Mammary epithelial cell (primary cell): ENCODE measurements at places on chromosomes 11 and 22. TPM values are rescaled to one million over a fixed set of nuclear protein-coding genes. Genes with fewer than 3 reads are reported as not detected.

DNA sequence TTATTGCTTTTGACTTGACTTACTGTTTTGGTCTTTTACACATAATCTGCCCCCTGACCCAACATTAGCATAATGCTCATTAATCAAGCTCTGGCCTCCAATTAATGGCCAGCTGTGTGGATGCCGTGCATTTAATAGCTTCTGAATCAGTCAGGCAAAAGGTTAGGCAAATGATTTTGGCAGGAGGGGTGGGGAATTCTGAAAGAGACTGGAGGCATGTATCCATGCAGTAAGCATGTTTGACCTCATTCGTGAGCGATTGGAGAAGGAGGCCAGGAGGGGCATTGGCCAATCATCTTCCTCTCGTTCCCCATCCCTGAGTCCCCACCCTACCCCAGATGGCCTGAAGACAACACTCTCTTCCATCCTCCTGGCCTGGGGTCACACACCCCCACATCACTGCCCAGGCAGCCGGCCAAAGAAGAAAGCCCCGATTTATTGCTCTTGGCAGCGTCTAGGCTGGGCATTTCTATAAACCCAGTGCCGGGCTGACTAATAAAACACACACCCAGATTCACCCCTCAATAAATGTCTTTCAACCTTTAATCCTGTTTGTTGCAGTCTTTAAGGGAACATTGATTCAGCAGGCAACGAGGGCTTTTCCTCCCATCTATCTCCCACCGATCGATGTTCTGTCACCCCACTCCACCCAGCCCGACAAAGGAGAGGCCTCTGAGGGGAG lies 150.0 kb downstream of the OPCML start:
- DNase-seq = peak; percentile 26

- no peak for DNase-seq
These were observed 20.0 kb downstream of the GUCY1A2 start for GRCh38 chr11:106998116-106998915.

GRCh38 chr11:25094085-25094802 lies 597.4 kb downstream of the LUZP2 start:
- DNase-seq = no peak

DNA sequence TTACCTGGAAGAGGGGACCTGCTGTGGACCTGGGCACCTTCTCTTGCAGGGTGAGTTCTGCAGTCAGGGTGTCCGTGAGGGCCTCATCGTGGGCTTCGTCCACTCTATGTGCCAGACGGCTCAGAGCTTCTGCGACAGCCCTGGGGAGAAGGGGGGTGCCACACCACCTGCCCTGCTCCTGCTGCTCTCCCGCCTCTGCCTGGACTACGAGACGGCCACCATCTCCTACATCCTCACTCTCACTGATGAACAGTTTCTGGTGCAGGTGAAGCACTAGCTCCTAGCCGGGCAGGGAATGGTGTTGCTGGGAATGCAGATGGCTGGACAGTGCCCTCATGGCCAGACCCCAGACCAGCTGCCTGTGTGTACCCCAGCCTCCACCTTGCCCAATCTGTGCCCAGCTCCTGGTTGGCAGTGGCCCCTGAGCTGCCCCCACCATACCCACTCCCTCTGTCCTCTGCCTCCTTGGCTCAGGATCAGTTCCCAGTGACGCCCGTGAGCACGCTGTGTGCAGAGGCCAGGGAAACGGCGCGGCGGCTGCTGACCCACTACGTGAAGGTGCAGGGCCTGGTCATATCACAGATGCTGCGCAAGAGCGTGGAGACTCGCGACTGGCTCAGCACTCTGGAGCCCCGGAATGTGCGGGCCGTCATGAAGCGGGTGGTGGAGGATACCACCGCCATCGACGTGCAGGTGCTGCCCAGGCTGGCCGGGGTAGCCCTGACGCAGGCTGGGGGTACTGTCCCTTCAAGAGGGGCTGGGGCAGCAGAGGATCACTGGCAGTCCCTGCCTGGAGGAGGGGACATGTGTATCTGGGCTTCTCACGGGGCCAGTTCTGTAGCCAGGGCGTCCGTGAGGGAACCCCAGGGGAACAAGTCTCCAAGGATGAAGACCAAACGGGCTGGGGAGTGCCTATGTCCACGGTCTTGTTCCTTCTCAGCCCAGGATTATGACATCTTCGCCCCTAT lies 2.2 kb upstream of the TM7SF2 start:
- no peak for DNase-seq

- DNase-seq = peak; percentile 60
These were observed 36.6 kb downstream of the SLC25A17 start for GRCh38 chr22:40782521-40782920.

DNA sequence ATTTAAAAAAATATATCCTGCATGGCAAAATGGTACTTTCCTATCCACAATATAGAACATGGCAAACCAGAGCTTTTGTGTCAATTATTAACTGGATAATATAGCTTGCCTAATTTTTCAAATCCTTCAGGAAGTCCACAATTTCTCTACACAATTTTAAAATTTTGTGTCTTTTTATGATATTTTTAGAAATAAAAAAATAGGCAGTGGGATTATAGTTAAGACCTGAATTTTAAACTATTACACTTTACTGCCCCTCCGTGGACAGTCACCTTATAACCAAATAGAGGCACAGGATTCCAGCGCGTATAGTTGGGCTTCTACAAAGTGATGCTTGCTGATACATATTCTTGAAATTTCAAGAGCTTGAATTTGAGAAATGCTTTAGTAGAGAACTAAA lies 2.1 kb upstream of the DMC1 start:
- peak; percentile 32 for DNase-seq

GRCh38 chr11:32829680-32830412 lies at the start of gene PRRG4:
TSS of gene PRRG4 (plus strand) at chr11:32829927. CDS start at chr11:32830530, 603 bp downstream.
- peak; percentile 90 for DNase-seq

- no peak for DNase-seq
These were observed 53.2 kb downstream of the ALX4 start for GRCh38 chr11:44256673-44257291.

GRCh38 chr11:5700421-5701054 lies 10.9 kb downstream of the TRIM22 start:
- no peak for DNase-seq

DNA sequence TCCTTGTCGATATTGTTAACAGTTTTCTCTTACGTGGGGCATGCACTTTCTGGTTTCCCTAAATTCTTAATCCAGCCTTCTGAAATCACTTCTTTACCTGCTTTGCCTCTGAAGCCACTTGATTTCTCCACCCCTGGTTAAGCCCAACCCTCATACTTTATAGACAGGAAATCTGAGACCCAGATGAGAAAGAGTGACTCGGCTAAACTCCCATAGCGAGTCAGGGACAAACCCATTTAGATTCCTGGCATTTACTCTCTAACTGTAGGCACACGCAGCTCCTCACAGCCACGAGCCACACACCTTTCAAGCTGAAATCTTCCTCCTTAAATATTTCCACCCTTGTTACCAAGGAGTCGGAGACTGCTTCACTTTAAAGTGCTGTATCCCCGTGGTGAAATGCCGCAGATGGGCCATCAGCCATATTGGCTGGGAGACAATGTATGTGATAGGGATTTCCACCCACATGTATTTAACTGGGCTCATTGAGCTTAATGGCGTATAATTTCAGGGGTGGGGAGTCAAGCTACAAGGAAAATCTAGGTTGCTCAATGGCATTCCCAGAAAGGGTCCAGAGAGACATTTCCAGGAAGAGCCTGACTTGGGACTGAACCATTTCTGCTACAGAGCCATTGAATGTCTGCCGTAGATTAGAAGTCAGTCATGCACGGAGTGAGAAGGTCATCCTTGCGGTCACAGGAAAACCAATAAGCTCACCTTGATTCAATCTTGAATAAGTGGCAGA lies 49.9 kb upstream of the GRK3 start:
- DNase-seq = peak; percentile 42

DNA sequence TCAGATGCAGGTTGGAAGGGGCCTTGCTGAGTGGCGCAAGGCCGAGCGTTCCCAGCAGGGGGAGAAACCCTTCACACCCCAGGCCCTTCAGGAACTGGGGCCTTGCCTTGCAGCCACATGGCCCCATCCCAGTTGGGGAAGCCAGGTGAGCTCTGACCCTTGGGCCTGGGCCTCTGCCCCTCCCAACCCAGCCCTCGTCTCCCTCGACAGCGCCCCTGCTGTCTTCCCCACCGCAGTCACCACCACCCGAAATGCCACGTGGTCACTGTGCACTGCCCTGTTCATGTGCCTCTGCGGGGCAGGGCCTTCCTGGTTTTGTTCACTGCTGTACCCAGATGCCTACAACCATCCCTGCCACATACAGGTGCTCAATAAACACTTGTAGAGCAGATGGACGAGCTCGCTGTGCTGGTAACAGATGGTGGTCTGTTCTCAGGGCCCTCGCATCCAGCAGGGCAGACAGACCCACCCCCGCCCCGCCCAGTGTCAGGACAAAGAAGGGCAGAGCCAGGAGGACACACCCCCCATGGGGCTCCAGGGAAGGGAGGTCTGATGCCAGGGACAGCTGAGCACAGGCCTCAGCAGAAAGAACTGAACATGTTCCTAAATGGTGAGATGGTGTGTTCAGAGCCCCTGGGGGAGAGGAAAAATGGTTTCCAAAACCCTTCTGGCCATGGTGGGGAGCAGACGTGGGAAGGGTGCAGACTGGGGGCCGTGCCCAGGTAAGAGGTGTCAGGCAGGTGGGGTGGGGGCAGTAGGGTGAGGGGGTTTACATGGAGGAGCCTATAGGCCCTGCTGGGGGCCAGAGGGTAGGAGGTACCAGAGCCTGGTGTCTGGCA lies 3.7 kb downstream of the POLR2L start:
- DNase-seq = peak; percentile 19

DNA sequence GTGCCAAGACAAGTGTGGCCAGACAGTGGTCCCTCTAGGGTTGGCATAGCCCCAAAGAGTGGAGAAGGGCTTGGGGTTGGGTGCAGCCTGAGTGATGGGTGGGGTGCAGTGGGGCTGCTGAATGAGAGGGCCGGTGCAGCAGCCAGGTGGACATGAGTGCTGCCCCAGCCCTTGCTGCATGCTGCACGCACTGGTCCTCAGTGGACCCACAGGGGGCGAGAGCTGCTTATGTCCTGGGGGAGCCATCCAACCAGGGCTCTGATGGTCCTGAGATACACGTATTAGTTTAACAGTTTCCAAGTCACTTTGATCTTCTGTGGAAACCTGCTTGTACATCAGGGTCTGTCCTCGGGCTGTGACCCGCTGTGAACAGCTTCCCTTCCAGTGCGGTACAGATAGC lies 23.9 kb upstream of the ACR start:
- no peak for DNase-seq

DNA sequence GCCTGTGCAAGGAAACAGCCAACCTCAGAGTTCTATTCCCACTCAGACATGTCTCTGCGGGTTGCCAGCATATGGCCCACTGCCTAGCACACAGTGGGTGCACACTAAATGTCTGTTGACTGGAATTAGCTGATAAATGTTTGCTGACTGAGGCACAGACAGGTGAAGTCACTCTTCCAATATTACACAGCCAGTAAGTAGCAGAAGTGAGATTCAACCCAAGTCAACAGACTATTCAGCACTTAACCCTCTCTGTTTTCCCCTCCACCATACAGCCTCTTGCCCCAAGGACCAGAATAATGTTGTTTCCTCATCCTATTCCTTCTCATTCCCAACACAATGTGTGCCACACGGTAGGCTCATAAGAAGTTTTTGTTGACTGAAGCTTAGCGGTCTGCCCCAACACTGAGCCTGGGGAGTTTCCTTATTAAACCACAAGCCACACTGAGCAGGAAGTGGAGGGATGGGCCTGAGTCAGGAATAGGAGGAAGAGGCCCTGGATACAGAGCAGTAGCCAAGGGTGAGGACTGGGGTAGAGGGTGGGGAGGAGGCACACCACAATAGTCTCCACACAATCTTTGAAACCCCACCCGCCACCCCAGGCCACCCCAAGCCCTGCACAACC lies 15.7 kb upstream of the IL10RA start:
- DNase-seq = peak; percentile 71

DNA sequence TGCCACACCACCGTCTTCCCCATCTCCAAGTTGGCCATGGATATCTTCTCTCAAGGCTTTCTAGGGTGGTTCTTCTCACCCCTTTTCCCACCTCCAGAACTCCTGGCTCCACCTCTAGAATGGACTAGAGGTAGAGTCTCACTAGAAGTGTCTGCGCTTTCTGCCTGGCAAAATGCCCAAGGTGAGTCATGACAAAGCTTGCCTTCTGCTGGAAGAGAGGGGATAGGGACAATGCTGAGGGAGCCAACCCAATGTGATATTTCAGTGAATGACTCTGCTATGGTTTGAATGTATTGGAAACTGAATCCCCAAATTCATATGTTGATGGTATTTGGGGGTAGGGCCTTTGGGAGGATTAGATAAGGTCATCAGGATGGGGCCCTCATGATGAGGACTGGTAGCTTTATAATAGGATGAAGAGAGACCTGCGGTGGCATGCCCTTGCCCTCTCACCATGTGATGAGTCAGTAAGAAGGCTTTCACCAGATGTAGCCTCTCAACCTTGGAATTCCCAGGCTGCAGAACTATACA lies 4.1 kb upstream of the CD82 start:
- DNase-seq = peak; percentile 88

DNA sequence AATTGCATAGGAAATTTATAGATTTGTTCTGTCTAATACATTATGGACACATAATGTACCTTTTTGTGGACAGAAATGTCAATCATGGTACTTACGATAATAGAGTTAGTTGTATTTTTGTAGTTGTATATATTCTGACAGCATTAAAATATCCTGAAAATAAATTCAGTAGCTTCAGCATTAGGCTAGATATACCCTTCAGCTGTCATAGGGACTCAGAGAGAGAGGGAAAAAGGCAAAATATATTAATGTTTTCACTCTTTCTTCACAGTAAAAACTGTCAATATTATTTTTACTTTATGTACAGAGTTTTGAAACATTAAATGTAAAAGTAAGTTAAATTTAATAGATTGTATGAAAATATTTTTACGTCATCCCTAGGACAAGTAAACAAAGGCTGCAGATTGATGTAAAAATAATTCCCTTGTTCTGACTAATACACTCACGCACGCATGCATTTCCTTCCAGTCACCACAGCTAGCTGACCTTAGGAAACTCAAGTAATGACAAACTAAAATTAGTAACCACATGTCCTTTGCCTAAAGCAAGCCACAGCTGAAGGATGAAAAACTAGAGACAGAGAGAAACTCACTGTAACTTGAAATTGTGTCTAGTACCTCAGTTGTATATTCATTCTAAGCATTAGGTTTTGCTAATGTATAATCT lies 104.7 kb upstream of the CARD18 start:
- peak; percentile 79 for DNase-seq

MAJIN gene
- not detected for polyA plus RNA-seq

HPX gene
- 0.53 TPM for polyA plus RNA-seq

ACAT1 gene
- polyA plus RNA-seq = 49.9 TPM

CDCA5 gene
- 29.3 TPM for polyA plus RNA-seq

SLC22A9 gene
- not detected for polyA plus RNA-seq

SEPTIN5 gene
- polyA plus RNA-seq = 6.5 TPM

GPHA2 gene
- polyA plus RNA-seq = not detected

RFPL3 gene
- not detected for polyA plus RNA-seq

FGF4 gene
- not detected for polyA plus RNA-seq
